ENCODE measurements at places on chromosomes 3 and 15.

DNA sequence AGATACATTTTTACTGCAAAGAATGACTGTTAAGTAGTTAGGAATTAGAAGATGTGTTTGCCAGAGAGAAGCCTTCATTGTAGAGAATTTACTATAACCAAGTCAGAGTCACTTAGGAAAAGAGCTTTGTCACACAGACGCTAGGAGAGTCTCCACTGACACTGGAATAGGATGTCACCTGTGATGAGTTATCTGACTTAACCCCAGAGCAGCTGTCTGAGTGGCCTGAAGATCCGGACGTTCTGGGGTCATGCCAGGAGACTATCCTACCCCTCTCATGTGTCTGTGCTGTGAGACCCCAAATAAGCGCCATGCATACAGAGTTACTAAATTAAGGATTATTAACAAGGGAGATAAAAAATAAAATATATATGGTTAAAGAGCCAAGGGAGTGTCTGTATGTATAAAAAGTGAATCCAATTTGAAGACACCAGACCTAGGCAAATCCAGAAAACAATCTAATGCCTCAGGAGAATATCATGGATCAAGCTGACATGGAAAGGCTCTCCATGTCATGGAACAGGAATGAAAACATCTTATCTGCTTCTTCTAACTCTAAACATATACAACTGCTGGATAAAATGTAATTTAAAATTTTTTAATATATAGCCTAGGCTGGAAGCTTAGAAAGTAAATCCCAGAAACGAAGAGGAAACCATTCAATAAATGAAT lies 43.5 kb downstream of the ITGB5 start:
- no peak for DNase-seq

DNA sequence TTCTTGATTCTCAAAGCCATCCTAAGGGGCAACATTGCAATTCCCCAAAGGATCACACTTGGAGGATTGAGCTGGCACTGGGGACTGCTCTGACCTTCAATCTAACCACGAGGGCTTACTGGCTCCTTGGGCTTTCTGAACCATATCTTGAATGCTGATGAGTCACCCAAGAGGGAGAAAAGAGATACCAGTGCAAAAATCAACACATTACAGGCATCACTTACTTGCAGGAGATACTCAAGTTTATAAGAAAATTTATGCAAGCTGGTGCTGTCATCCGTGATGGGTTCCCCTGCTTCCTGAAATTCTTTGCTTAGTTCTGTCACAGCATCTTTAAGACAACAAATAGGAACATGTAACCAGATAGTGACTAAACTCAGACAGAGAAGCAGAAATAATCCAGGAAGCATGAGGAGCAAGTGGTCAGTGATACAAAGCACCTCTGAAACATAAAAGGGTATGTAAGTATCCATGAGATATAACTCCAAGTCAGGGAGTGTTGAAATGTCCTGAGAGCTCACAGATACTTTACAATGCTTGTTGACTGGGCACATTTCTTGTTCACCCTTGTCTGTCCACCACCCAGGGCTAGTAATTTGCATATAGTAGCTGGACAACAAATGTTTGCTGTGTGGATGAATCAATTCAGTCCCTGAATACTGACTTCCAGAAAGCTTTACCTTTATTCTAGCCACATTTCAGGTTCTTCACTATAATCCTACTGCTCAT lies 14.1 kb downstream of the FYCO1 start:
- no peak for DNase-seq

GRCh38 chr3:82521657-82522056 lies 760.2 kb upstream of the GBE1 start:
- no peak for DNase-seq

- no peak for DNase-seq
Observed at GRCh38 chr3:76403556-76403955, 618.2 kb upstream of the ZNF717 start.

GRCh38 chr3:27287052-27287451 lies 82.1 kb downstream of the NEK10 start:
- no peak for DNase-seq

DNA sequence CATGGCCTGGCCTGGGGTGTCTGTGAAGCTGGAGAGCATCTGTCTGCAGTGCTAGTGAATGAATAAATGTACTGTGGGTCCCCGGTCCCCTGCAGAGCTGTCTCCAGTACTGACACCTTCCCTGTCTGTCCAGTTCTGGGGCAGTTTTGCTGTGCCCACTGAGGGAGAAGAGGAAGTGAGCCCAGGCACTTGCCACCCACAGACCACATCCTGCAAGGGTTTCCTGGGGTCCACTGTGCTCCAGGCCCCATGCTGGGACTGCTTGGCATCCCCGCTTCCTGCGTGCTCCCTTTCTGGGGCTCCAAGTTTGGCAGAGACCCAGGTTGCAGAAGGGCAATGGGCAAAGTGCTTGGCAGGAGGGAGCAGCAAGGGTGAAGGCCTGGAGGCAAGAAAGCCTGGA lies 4.9 kb upstream of the SLC6A6 start:
- DNase-seq = no peak

- DNase-seq = no peak
Observed at GRCh38 chr3:111601810-111602209, 6.7 kb upstream of the ZBED2 start.

- no peak for DNase-seq
Observed at GRCh38 chr15:90209591-90209990, 8.5 kb downstream of the SEMA4B start.

GRCh38 chr3:4755566-4755965 lies 223.7 kb upstream of the BHLHE40 start:
- DNase-seq = no peak

- no peak for DNase-seq
Observed at GRCh38 chr3:164208821-164209220, 869.5 kb downstream of the SI start.

GRCh38 chr3:168859574-168859973 lies 763.9 kb upstream of the GOLIM4 start:
- no peak for DNase-seq

DNA sequence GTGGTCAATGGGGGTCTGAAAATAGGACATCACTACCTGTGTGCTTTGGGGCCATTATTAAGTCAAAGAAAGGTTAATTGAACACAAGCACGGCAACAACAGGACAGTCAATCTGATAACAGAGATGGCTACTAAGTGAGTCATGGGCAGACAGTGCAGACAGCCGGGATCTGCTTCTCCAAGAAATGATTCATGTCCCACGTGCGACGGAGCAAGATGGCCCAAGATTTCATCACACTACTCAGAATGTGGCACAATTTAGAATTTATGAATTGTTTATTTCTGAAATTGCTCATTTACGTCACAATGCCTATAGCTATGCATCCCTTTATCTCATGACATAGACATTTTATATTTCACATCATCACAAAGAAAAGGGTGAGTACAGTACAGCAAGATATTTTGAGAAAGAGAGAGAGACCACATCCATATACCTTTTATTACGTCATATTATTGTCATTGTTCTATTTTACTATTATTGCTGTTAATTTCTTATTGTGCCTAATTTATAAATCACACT lies 770.6 kb upstream of the NR2F2 start:
- peak; percentile 73 for DNase-seq

DNA sequence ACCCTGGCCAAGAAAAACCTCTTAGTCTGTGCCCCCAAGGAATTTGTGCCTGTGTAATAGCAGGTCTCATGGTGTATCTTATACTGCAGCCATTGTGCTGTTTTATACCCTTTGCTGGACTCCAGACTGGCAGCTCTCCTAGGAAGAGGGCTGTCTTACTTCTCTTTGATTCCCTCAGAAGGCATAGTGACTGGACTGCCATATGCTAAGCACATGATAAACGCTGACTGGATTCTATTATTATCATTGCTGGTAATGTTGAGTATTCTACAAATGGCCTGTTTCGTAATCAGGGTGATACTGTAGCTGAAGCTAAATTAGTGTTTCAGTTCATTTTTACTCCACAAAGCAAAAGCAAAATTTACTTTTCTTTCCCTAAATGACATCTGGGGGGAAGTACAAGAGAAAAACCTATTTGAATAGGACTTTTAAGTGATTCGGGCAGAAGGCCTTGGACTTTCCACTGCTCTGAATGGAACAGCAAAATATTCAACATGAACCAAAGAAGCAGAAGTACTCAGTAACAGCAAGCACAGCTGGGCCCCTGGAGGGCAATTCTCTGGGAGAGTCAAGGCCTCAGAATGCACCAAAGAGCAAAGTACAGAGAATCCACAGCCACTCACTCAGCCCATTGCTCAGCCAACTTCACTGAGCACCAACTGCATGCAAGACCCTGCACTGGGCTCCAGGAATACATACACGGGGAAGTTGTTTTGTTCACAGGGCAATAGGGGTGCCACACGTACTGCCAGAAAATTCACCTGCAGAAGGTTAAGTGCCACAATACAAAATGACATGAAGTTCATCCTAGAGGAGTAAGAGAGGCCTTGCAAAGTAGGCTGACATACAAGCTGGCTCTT lies 7.9 kb upstream of the BCL2A1 start:
- peak; percentile 61 for DNase-seq

DNA sequence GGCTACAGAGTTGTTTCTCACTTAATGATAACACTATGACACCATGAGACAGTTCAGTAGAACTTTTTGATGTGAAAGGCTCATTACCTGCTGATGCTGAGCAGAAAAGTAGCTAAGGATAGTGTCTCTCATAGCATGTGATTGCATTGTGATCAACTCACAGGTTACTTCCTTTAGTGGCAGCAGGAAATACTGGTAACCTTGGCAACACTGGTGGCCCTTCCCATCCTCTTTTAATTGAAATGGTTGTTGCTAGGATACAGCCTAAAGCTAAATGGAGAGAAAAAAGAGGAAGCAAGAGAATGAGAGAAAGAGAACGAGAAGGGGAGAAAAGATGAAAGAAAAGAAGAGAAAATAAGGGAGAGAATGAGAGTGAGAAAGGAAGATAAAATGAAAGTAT lies 204.7 kb upstream of the GAP43 start:
- no peak for DNase-seq

- DNase-seq = no peak
Observed at GRCh38 chr3:73046195-73046594, 15.3 kb upstream of the EBLN2 start.

DNA sequence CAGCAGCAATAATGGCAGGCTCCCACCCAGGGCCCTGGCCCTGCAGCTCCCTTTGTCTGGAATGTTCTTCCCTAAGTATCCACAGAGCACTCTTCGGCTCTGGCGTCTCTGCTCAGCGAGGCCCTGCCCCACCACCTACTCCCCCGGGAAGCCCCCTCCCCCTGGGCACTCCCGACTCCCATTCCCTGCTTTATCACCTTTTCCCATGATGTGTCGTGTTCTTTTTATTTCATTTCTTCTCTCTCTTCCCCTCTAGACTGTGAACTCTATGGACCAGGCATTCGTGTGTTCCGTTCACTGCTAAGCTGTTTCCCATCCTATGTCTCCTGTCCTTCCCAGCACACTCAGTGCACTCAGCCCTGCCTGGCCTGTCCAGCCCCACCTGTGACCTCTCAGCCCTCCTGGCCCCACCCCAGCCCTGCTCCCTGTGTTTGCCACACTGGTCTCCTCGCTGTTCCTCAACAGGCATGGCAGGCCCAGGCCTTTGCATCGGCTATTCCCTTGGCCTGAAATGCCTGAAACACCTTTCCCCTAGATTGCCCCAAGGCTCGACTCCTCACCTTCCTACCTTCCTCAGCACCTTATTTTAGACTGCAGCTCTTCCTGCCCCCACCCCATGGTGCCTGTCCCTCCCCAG lies 107.4 kb downstream of the TPRA1 start:
- no peak for DNase-seq

DNA sequence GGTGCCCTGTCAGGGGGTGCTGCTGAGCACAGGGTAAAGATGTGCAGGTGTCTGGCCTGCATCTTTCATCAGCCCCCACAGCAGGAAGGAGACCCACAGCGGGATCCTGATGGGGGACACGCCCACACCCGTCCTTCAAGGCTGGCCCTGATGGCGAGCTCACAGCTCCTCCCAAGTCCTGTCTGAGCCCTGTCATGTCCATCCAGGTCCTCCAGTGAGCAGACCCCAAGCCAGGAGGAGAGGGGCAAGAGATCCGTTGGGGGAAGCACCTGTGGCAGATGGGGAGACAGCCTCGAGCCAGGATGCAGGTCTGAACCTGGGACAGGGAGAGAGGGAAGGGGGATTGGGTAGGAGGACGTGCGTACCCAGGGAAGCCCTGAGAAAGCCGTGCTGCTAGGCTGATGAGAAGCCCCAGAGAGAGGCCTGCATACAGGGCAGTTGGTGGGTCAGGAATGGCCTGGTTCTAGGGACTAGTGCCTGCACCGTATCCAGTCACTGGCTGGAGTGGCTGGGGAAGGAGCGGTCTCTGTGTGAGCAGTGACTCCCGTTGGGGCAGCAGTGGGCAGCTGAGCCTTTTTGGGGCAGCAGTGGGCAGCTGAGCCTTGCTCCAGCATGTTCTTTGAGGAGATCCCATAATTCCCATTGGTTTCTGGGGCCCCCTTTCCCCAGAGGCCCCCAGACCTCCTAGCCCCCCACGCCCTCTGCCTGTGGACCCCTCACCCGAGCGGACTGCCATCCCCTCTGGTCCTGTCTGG lies 133.3 kb upstream of the MEF2A start:
- DNase-seq = no peak

DNA sequence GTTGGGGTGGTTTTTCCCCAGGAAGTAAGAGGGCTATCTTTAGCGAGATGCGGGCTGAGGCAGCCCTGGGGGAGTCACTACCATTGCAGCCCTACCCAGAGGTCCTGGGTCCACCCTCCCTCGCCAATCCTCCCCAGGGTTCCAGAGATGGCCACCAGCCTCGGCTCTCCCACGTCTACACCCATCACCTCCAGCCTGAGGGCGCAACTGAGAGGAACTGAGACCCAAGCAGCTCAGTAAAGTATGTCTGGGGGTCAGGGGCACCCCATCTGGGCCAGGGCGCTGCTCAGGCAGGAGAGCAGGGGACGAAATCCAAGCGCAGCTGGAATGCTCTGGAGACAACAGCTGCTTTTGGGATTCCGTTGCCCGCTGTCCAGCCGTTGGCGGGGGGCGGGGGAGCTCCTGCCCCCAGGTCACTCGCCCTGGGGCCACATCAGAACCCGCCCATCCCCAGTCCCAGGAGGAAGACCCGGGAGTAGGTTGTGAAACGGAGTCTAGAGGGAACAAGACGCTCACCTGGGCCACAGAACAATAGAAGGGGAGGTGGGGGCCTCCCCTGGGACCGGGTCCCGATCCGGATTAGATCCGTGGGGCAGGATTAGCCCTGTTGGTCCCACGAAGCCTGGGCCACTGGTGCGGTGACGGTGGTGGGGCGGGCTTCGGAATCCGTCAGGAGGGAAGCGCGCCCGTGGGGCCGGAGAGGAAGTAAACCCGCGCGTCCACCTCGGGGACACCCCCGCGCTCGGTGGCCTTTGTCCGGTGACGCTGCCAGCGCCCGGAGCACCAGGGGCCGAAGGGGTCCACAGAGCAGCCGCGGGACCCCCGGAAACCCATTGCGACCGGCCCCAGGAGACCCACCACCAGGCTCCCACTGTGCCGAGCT lies 1.4 kb upstream of the NDUFAF3 start:
- no peak for DNase-seq

GRCh38 chr3:16137044-16137443 lies 37.4 kb upstream of the GALNT15 start:
- DNase-seq = no peak

- no peak for DNase-seq
Observed at GRCh38 chr15:58064980-58065444, 499 bp downstream of the ALDH1A2 start.

- no peak for DNase-seq
Observed at GRCh38 chr3:73114711-73115110, 53.3 kb downstream of the EBLN2 start.

GRCh38 chr15:70060993-70061305 lies 36.8 kb downstream of the TLE3 start:
- DNase-seq = no peak

GRCh38 chr15:85154061-85154460 lies 172.4 kb downstream of the PDE8A start:
- DNase-seq = no peak

GRCh38 chr3:64548200-64548889 lies 139.5 kb downstream of the ADAMTS9 start:
- DNase-seq = no peak

GRCh38 chr15:75204340-75205063 lies 2.8 kb downstream of the C15orf39 start:
- peak; percentile 60 for DNase-seq

Measured in AG09309 (cell line).